A549 (cell line): ENCODE measurements at places on chromosomes 2 and 18.

- no peak for DNase-seq
These were observed 77.8 kb upstream of the PMAIP1 start for GRCh38 chr18:59821983-59822382.

DNA sequence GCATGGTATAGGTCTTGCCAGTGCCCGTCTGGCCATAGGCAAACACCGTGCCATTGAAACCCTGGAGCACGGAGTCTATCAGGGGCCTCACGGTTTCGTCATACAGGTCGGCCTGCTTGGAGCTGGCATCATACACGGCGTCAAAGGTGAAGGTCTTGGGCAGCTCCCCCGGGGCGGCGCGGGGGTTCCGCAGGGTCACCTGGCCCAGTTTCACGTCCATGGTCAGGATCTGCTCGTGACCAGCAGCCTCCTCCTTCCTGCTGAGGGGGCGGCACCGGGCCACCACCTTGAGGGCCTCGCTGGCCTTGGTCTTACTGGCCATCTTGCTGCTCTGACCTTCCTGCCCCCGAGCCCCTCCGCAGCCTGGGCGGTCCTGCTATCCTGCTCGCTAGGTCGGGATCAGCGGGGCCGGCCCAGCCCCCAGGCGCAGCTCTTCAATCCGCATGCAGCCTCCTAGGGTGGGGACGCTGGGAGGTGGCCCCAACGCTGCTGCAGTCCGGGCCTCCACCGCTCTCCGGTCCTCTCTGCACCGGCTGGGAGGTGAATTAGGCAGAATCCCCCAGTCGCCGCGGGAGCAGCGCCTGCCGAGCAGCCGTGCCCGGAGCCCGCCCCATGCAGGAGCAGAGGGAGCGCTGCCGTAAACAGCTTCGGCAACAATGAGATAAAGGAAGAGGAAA, 563 bp downstream of the KIF3C start:
- DNase-seq: no peak

DNA sequence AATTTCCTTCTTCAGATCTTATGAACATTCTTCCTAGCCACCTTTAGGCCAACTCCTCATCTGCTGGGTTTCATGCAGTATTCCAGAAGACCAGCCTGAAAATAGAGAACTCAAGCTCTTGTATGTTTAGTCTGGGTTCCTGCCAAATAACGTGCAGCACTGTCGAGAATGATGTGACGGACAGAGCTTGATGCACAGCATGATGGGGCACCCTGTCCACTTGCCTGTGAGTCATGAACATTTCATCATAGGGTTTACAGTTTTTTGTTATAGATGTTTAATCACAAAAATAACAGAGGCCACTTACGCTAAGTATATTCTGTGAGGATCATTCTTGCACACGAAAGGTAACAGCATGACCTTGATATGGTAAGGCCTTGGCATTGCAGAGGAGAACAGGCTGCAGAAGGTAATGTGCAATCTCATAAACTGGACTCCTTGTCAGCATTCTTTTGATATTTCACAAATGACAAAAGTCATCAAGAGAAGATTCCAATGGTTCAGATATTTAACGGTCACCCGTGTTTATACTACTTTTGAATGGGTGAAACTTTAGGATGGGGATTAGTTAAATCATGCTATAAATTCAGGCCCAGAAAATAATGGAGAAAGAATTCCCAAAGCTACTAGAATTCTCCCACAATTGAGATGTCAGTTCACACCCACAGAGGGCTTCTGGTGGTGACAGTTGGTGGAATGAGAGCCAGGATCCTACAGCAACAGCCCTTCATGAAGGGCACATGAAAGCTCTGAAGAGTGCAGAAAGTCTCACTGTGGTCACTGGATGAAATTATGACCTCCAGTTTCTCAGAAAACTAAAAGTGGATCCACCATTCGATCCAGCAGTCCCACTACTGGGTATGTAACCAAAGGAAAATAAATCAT, 396.1 kb upstream of the RAB12 start:
- DNase-seq: peak; percentile 23

DNA sequence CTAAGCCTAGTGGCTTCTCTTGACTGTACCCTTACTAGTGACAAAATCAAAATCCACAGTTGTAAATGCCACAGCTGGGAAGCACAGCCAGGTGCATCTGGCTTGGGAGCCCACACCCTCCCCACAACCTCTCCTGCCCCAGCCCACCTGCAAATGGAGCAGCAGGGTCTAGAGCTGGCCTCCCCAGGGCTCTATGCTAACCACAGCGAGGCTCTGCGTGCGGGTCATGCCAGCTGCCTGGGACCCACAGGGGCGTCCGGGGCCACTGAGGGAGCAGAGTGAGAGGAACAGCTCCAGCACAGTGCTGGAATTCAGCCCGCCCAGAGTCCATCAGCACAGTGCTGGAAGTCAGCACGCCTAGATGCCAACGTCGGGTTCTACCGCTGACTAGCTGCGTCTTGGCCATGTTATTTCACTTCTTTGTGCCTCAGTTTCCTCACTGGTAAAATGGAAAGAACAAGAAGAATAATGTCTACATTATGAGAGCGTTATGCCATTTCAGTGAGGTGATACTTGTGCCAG, 109.1 kb upstream of the ID2 start:
- no peak for DNase-seq

DNA sequence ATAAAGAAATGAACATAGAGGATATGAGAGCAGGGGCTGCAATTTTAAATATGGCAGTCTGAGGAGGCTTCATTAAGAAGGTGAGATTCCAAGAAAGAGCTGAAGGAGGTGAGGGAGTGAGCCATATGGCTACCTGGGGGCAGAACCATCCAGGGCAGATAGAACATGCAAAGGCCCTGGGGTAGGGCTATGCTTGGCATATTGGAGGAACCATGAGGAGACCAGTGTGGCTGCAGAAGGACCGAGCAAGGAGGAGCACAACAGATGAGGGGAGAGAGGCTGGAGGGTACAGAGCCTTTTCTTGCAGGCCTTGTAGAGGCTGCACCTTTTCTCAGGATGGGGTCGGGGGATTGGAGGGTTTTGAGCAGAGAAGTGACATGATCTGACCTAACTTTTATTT, 69.5 kb upstream of the GATA6 start:
- DNase-seq: no peak

- peak; percentile 44 for DNase-seq
These were observed 26.6 kb downstream of the ZFP36L2 start for GRCh38 chr2:43199492-43200488.

GRCh38 chr18:75212751-75213090, 2.1 kb downstream of the TSHZ1 start:
- DNase-seq: no peak

DNA sequence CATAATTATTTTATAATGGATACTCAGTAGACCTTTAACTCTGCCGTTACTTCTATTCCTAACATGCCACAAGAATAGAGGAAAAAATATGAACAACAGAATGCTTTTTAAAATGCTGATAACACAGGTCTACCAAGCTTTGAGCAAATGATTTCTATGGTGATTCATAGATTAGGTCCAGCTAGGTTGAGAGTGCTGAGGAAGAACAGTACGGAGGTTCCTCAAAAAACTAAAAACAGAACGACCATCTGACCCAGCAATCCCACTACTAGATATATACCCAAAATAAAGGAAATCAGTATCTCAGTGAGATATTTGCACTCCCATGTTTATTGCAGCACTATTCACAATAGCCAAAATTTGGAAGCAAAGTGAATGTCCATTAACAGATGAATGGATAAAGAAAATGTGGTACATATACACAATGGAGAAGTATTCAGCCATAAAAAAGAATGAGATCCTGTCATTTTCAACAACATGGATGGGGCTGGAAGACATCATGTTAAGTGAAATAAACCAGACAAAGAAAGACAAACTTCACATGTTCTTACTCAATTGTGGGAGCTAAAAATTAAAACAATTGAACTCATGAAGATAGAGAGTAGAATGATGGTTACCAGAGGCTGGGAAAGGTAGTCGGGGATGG, 111.6 kb upstream of the SERTAD2 start:
- no peak for DNase-seq
